T-cell (primary cell): ENCODE measurements at places on chromosomes 2 and 18.

DNA sequence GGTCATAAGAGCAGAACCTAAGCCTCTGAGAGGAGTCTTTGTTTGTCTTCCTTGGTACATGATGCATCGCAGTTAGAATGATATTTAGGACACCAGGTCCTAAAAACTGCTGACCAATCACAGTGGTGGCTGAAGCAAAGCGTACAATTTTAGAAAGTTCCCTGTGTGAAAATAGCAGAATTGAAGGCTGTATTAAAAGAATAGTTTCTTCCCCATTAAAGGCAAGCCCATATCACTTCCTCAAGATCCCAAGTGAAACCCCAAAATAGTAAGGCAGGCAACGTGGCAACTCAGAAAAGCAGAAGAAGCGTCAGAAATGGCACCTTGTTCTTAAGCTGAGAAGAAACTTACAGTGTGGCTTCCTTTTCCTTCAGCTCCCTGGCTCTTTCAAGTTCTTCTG, 154.8 kb upstream of the PGAP1 start:
- no peak for DNase-seq

DNA sequence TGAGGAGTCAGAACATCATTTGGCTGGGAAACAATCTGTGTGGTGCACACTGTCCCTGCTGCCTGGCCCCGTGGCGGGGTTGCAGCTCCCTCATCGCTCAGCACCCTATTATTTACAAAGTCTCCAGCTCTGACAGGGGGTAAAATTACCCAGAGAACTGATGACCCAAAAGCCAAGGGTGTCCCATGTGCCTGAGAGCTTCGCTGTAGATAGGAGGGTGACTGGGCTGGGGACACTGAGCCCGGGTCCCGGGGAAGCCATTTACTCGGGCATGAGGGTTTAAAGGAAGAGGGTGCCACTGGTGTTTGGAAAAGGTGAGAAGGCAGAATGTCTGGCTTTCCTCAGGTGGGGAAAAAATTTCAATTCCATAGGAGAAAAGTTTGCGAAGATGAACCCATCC, 48.2 kb upstream of the EML6 start:
- DNase-seq: no peak

GRCh38 chr2:102661846-102662245, 42.5 kb downstream of the SLC9A2 start:
- no peak for DNase-seq

- DNase-seq: no peak
Observed at GRCh38 chr2:33168425-33168824, 221.7 kb downstream of the LTBP1 start.
